ENCODE measurements at places on chromosomes 16 and 17. TPM values are rescaled to one million over a fixed set of nuclear protein-coding genes. Genes with fewer than 3 reads are reported as not detected.

The TEX19 gene
- total RNA-seq = under 0.01 TPM

The FOXN1 gene
- not detected for total RNA-seq

The KRTAP17-1 gene
- not detected for total RNA-seq

The SRCIN1 gene
- not detected for total RNA-seq

The NEUROD2 gene
- not detected for total RNA-seq

The KRT39 gene
- 0.36 TPM for total RNA-seq

The SEZ6L2 gene
- total RNA-seq = 2.9 TPM

The TBC1D3K gene
- total RNA-seq = not detected
